Naive thymus-derived CD8-positive, alpha-beta T cell (primary cell): ENCODE measurements at places on chromosomes 5 and 9.

DNA sequence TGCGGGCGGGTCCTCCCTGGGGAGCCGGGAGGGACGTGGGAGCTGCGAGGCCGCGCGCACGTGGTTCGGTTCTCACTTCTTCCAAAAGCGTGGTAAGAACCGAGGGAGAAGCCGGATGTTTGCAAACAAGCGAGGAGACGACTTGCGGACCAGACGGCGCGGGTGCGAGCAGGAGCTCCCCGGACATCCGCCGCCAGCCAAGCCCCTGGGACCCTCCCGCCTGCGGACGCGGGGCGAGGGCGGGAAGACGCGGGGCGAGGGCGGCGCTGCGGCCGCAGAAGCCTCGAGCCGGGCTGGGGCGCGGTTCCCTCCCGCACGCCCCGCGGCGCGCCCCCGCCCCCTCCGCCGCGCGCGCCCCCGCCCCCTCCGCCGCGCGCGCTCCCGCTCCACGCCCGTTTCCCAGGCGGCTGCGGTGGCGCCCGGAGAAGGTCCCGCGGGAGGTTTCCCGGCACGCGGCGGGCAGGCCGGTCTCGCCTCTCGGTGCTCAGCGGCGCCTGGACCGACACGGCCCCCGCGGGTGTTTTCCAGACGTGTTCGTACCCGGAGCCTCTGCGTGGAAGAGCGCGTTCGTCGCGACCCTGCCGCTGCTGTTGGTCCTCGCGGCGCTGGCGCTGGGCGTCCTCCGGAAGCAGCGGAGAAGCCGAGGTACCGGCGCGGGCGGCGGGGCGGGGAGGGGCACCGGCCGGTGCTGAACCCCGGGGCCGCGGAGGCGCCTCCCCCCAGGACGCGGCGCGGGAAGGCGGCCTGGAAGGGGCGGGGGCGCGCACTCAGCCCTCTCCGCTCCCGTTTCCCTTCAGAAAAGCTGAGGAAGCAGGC lies 12.8 kb downstream of the BTNL9 start:
- DNase-seq: no peak

- DNase-seq: no peak
Observed at GRCh38 chr9:4973902-4974301, 11.2 kb upstream of the JAK2 start.

DNA sequence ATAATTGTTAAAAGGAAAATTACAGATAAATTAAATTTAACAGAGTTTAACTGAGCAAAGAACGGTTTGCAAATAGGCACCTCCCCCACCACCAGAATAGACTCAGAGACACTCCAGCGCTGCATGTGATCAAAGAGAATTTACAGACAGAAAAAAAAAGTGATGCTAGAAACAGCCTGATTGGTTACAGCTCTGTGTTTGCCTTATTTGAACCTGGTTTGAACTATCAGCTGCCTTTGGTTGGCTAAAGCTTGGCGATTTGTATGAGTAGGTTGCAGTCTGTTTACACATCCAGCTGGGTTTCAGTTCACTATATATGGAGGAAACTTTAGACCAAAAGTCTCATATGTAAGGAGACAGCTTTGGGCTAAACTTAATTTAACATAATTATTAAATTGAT lies 249.1 kb downstream of the ENC1 start:
- DNase-seq: no peak

GRCh38 chr9:27413511-27414219 lies 110.4 kb upstream of the IFNK start:
- no peak for DNase-seq

GRCh38 chr9:134396825-134397224 lies 70.6 kb downstream of the RXRA start:
- DNase-seq: peak; percentile 55

DNA sequence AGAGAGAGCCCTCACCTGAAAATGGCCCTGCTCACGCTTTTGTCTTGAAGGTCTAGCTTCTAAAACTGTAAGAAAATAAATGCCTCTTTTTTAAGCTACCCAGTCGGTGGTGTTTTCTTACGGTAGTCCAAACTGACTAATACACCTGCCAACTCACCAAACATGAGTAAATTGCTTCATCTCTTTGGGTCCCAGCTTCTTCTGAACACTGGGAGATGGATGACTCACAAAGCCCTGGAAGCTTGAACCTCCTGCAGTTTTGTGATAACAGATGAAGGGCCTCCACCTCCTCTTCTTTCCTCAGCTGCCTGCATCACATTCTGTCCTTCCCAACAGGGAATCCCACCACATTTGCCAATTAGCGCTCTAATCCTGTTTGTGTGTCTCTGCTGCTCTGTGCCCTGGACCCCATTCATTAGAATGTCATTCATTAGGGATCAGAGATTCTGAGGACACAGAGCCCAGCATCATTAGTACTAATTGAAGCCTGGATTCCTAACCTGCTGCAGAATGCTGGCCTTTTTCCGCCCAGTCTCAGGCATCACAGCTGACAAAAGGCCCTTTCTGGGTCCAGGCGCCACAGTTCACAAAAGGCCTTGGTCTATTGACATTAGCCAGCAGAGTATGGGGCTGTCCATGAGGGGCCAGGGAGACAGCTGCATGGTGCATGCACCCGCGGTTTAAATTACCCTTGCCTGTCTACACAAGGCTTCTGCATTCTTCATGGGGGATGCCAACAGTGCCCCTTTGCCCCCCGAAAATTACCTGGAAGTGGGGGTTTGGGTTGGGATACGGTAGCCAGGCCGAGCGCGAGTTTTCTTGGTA lies 349.3 kb downstream of the SEMA5A start:
- no peak for DNase-seq

- no peak for DNase-seq
Observed at GRCh38 chr9:114311571-114312512, 11.1 kb upstream of the ORM1 start.

DNA sequence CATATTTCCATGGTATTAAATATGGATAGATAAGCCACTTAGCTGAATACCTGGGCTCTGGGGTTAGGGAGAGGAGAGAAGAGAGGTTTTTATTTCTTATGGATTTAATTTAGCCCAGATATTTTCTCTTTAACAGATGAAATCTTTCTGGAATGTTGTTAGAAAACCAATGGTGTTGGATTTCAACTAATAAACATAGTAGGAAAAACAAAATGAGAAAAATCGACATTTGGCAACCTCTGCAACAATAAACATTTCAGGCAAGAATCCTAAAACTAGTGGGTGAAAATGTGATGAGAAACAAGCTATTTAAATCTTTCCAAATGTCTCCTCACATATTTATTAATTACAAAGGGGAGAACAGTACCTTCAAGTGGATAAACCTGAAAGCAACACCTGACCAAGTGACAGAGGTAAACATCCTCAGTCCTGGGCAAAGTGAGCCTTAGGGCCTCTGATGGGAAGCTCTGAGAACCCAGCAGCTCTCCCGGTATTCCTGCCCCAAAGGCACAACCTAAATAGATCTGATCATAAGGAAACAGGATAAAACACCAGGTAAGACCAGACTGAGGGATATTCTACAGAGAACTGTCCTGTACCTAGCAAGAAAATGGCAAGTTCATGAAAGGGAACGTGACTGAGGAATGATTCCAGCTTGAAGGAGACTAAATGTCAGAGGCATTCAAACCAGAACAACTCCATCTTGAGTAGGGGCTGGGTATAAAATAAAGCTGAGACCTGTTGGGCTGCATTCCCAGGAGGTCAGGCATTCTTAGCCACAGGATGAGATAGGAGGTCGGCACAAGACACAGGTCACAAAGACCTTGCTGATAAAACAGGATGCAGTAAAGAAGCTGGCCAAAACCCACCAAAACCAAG lies 163.7 kb downstream of the ESM1 start:
- no peak for DNase-seq

- DNase-seq: no peak
Observed at GRCh38 chr5:94498199-94498598, 120.2 kb downstream of the KIAA0825 start.

- no peak for DNase-seq
Observed at GRCh38 chr5:2255915-2256690, 373.4 kb upstream of the IRX4 start.

DNA sequence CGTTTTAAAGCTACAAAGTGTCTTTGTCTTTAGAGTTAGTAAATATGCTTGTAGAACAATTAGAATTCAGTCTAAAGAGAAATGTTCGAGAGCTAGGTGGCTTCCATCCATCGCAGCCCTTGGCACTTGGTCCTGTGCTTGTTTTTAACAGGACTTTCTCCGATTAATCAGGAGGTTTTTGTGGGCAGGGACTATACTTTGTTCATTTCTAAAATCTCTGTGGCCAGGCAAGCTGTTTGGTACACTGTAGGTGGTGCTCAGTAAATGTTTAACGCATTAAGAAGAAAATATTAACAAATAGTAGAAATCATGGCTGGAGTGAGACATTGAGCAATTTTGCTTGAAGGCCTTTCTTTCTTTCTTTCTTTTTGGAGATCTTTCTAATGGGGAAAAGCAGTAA lies 20.8 kb downstream of the AGXT2 start:
- DNase-seq: no peak

DNA sequence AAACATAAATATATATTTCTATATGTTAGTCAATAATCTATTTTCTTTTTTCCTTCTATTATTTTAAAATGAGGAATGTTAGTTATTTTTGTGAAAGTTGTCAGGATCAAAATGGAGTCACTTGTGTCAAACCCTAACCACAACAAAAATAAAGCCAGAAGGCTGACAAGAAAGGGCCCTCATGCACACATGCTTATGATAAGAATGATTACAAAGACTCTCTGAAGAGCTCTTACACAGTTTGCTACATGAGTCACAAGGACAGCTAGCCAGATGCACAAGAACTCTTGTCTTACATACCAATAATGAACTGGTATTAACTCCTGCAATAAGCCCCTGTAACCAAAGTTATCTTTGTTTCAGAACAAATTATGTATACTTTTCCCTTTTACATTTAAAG lies 64.7 kb downstream of the GGTA1 start:
- DNase-seq: no peak

DNA sequence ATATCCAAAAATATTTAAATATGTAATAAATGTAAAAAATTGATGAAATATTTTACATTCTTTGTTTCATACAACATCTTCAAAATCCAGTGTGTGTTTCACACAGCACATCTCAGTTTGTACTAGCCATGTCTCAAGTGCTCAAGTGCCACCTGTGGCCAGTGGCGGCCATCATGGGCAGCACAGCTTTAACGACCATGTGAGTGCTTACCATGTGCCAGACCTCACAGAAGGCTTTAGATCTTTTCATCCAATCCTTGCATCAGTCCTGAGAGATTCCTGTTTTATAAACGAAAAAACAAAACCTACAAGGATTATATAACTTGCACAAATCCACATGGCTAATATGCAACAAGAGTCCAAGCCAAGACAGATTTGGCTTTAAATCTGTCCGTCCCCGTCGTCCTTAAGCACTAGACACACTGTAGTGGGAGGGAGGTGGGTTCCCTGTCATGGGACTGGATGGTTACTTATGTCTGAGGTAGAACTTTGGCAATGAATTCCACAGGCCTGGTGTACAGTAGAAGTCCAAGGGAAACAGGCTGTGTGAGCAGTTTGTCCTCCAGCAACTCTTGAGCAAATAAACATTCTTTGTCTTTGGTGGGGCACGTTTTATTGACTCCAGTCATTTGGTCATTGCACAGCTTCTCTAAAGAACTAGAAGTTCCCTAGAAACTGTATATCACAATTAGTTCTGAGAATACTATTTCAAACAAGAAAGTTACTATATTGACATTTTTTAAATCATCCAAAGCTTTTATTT lies 25.0 kb upstream of the F2R start:
- no peak for DNase-seq

GRCh38 chr5:139475865-139476617 lies 5.2 kb downstream of the SMIM33 start:
- DNase-seq: no peak

DNA sequence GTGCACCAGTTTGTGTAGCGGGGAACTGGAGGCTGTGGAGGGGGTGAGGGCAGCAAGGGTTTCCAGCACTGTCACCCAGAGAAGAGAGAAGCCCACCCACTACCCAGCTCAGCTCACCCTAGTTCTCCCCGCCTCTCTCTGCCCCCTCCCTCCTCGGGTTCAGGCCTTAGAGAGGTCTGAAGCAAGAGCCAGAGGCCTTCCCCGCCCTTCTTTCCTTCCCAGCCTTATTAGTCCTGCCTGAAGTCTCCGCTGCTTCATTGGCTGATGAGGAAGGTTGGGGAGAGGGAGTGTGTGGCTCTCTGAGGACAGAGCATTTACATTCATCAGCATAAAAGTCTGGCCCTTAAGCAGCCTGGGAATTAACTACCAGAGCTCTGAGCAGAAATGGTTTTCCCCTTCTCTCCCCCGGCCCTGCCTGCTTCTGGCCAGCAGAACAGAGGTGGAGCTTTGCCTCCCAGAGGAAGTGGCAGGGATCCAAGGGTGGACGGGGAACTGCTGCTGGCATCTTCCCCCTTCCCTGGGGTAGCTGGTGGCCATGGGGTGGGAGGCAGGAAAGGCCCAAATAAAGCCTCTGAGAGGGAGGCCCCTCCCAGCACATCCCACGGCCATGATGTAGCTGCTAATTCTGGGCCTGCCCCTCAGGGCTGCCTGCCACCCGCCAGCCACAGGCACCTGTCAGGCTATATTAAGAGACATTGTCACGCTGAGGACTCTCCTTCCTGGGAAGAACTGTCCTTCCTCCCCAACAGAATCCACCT lies 4.1 kb downstream of the DNAJB5 start:
- DNase-seq: no peak

DNA sequence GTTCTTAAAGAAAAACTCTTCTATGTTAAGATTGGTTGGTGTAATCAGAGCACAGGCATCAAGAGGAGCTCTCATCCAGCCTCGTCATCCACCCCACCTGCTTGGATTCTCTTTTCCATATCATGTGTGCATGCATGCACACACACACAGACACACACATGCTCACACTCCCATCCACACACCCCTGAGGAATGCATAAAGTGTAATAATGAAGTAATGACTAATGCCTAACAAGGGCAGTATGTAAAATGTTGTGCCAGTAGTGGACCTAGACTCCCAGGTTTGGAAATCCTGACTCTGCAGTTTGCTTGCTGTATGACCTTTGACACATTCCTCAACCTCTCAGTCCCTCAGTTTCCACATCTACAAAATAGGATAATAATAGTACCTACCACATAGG lies 280.0 kb upstream of the ANKRD55 start:
- DNase-seq: no peak

DNA sequence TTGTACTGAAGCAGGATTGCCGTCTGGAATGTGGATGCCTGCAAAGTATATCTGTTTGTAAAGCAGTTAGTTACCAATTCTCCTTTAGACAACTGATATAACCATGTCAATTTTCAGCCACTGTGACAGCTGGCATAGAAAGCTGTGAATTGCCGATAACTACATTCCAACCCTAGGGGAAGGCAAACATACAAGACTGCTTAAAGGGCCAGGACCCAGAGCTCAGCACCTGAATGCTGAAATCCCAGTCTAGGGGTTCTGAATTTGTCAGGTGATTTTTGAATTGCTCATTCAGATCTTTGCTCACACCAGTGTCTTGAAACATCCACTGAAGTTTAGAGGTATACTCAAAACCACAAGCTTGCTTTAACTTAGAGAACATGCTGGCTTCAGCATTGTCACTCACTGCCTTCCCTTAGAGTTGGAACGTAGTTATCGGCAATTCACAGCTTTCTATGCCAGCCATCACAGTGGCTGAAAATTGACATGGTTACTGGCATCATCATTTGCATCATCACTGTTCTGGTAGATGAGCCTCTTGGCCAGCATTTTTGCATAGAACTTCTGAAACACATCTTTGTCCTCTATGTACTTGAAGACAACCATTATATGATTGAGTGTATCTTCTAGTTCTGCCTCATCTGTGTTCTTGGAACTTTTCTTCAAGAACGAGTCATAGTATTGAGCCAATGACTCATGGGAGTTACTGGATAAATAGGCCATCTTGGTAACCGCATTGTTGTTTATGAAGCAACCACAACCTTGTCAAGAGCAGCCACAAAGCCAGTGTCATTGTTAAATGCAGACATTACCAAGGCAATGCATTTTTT lies 82.1 kb downstream of the CCDC192 start:
- no peak for DNase-seq

- DNase-seq: no peak
Observed at GRCh38 chr5:626850-627249, 14.7 kb downstream of the CEP72 start.
